ENCODE measurements at places on chromosomes 3 and 15. TPM values are rescaled to one million over a fixed set of nuclear protein-coding genes. Genes with fewer than 3 reads are reported as not detected.

SERINC4 gene
- total RNA-seq = 0.28 TPM

TRIM71 gene
- total RNA-seq = 0.05 TPM

CILP gene
- 0.05 TPM for total RNA-seq

GRCh38 chr15:62059816-62060112 lies 483 bp downstream of the VPS13C start:
- H3K27me3 ChIP-seq = peaks cover 20% of the 10 kb centered on the region
- peak overlapping the region; percentile 96 for H3K27ac ChIP-seq
- H3K4me1 ChIP-seq = peaks cover 22% of the 10 kb centered on the region
- peak overlapping the region; percentile 92 for H3K4me3 ChIP-seq

DNA sequence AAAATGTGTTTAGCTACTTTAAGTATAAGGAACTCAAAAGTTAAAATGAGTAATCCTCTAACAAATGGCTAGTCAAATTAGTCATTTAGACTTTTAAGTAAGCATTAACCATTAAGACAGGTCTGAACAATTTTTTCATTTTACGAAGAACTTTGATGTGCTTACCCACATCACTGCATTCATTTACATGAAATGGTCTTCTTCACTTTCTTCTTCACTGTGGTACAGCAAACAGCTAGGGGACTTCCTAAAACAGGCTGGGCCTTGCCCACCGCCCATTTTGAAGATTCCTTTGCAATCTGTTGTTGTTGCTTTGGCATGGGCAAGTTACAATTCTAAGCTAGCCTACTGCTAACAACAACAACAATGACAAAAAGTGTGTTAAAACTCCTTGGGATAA lies 67.4 kb downstream of the CBLB start:
- no peaks in the 10 kb centered on the region for H3K27me3 ChIP-seq
- H3K27ac ChIP-seq = peak overlapping the region; percentile 43
- no peak for DNase-seq
- no peak overlapping the region for H3K4me3 ChIP-seq
- H3K36me3 ChIP-seq = peaks cover 79% of the 10 kb centered on the region
- H3K4me1 ChIP-seq = peaks cover 64% of the 10 kb centered on the region

DNA sequence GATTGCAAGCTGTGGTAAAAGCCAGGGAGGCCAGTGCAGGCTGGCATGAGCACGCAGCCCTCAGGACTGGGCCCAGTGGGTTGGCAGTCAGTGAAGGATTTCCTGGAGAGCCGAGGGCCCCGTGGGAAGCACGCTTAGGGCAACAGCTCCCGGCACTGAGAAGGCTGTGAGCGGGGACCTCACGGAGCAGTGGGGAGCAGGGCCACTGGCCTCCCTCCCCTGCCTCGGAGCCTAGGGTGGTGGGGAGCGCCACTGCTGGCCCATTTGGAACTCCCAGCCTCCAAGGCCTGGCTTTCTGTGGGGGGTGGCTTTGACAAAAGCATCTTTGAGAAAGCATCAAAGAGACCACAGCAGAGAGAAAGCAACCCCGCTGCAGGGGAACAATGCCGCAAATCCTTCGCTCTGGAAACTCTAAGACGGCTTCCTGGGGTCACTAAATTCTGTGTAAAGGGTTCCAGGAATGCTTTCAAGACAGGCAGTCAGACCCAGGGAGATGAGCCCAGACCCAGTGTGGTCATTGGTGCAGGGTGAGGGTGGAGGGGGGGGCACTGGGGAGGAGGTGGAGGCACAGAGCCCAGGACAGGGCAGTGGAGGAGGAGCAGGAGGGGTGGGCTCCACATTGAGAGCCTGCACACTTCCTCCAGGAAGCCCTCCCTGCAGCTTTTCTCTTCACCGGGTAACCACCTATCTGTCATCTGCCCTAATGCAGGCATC lies 9.5 kb upstream of the APBA2 start:
- DNase-seq = no peak
- H3K4me3 ChIP-seq = no peak overlapping the region
- H3K36me3 ChIP-seq = no peaks in the 10 kb centered on the region

DNA sequence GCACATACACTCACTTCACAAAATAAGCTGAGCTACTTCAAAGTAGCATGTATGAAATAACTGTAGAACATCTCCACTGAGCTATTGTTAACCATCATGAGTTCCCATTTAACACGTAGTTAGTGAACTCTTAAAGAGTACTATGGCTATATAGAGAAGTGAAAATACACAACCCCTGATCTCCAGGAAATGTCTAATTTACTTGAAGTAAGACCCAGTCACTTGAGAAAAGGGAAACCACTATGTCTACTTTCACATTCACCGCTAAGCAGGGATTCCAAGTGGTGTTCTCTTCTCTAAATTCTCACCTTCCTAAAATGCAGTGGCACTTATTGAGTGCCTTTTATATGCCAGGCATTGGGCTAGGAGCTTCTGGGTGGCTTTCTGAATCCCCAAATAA lies 35.0 kb upstream of the COLQ start:
- DNase-seq = no peak
- H3K27ac ChIP-seq = peak overlapping the region; percentile 72
- H3K27me3 ChIP-seq = no peaks in the 10 kb centered on the region
- peaks cover 22% of the 10 kb centered on the region for H3K4me1 ChIP-seq

Measured in activated T-helper 2 cell treated with anti-CD3 and anti-CD28 coated beads, Interferon-gamma antibody, Interleukin-2, Interleukin-4, amounts not matched to agents 10 μg/mL and 5 μg/mL and 100 μg/mL, durations not matched to agents 14 hours and 24 hours and 36 hours (primary cell).